Hematopoietic multipotent progenitor cell treated with erythropoietin and hydrocortisone succinate and interleukin-3 and kit ligand, for 4 days (in vitro differentiated cells): ENCODE measurements at places on chromosomes 5 and 9.

- no peak for DNase-seq
Measured at GRCh38 chr5:98714710-98715288, 58.7 kb upstream of the RGMB start.

GRCh38 chr9:38284588-38285051, 107.9 kb upstream of the ALDH1B1 start:
- DNase-seq = no peak

GRCh38 chr9:72911816-72912215, 41.0 kb downstream of the ALDH1A1 start:
- no peak for DNase-seq

DNA sequence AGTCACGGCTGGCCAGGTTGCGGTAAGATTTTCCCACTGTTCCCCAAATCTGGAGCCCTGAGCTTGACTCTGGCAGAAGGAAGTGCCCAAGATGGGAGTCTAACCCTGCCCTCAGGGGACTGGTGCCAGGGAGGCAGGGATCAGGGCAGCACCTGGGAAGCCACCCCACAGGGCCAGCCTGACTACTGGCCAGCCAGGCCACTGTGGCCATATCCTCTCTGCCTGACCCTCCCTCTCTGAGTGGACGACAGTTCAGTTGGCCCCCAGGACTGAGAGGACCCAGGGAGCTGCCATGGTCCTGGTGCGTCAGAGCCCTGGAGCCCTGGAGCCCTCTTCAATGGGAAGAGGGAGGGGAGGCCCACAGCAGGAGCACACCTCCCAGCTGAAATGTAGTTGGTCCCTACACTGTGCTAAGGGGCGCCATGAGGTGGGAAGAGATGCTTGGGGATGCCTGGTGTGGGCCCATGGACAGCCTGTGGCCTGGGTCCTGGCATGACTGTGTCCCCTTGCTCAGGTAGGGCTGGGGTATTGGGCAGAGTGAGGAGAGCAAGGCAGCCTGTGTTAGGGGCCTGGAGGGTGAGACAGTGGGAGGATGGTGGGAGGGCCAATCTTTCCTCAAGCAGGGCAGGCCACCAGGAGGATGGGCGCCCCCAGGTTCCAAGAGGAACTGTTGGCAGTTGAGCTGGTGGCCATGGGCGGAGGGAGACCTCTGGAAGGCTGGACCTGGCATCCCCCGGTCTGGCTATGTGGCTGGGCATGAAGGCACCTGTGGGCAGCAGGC, 81.1 kb downstream of the PHF2 start:
- no peak for DNase-seq

- no peak for DNase-seq
Measured at GRCh38 chr9:126160067-126160853, 166.4 kb upstream of the MVB12B start.

GRCh38 chr5:76050134-76050533, 33.0 kb upstream of the SV2C start:
- no peak for DNase-seq

DNA sequence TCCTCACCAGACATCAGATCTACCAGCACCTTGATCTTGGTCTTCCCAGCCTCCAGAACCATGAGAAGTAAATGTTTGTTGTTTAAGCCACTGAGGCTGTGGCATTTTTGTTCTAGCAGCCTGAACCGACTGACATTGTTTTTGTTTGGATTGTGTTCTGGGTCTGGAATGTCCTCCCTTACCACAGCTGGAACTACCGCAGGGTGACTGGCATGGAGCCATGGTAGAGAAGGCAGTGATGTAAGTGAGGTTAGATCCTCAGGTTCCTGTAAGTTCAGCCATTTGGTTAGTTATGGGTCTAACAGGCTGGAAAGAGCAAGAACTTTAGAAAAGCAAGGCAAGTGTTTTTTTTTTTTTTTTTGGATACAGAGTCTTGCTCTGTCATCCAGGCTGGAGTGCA, 209.3 kb downstream of the DAB2IP start:
- DNase-seq = no peak

DNA sequence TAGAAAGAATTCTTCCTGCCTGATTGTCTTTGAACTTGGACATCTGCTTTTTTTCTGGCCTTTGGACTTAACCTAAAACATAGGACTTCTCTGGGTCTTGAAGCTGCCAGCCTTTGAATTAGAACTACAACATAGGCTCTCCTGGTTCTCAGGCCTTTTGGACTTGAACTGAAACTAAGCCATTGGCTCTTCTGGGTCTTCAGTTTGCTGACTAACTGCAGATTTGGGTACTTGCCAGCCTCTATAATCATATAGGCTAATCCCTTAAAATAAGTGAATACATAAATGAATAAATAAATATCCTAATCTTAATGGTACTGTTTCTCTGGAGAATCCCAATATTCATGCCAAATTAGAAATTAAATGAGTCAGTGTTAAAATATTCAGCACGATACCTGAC, 473.4 kb upstream of the PAPPA start:
- DNase-seq = no peak

DNA sequence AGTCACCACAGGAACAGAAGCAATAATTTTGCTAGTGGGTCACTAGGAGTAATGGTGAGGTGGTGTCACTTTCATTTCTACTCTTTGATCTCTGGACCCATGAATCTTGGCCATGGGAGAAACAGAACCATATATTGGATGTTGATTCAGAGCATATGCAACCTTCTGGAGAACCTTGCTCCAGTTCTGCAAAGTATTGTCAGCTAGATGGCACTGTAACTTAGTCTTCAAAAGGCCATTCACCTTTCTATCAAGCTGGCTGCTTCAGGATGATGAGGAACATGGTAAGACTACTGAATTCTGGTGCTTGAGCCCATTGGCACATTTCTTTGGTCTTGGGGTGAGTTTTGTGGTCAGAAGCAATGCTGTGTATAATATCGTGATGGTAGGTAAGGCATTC, 129.1 kb upstream of the FBN2 start:
- DNase-seq = peak; percentile 8

DNA sequence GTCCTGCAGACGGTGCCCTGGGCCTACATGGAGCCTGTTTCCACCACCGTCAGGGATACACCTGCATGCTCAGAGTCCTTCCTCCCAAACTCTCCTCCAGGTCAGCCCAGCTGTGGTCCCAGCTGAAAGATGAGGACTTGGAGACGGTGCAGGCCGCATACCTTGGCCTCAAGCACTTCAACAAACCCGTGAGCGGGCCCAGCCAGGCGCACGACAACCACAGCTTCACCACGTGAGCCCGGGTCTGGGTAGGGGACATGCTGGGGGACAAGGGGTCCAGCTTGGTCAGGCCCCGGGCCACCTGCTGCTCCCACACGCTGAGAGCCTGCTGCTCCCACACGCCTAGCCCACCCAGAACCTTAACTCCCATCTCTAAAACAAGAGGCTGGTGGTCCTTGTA, 16.6 kb upstream of the CARD19 start:
- DNase-seq = no peak

- no peak for DNase-seq
Measured at GRCh38 chr9:76817489-76817888, 53.3 kb downstream of the PCA3 start.

DNA sequence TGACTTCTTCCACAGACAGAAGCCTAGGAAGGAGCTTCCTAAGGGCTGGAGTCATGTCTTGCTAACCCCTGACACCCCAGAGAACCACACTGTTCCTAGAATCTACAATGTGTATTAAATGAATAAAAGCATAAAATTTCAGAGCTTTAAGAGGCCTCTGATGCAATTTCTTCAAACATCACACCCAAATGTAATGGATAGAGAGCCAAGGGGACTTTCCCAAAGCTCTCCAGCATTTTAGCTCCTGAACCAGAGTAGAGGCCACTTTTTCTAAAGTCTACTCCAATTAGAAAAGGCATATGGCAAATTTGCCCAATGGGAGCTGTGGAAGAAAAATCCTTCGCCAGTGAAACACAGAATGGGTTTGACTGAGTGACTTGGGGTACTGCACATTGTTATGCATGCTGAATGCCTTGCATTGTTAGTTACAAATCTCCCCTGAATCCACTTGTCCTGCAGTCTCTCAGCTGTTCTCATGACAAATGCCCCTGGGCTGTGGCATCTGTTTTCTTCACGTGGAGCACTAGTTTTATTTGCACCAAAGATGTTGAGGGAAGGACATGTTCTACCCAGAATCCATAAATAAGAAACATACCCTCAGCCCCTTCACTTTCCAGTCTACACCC, 334.0 kb downstream of the ASTN2 start:
- DNase-seq = no peak

DNA sequence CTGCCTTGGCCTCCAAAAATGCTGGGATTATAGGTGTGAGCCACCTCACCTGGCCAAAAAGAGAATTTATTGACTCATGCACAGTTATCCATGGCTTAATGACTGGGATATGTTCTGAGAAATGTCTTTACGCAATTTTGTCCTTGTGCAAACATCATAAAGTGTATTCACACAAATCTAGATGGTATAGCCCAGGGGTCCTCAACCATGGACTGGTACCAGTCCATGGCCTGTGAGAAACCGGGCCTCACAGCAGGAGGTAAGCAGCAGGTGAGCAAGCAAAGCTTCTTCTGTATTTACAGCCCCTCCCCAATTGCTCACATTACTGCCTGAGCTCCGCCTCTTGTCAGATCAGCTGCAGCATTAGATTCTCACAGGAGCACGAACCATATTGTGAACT, 12.4 kb upstream of the SIL1 start:
- DNase-seq = no peak

GRCh38 chr5:158303275-158303674, 444.3 kb upstream of the CLINT1 start:
- no peak for DNase-seq

DNA sequence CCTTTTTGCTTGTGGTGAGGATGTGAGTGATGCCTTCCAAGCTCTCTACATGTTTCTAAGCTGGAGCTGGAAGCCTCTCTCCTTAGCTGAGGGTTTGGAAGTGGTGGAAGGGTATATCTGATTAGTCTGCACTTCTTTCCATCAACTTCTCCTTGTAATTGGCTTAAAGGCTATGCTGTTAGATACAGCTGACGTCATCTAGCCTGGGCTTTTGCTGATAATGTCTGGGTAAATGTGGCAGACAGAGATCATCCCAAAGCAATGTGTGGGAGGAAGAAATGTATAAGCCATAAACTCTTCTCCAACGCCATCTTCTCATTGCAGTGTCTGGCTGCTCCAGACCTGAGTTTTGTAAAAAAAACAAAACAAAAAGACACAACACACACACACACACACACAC, 29.3 kb downstream of the ZNF354C start:
- DNase-seq = no peak

DNA sequence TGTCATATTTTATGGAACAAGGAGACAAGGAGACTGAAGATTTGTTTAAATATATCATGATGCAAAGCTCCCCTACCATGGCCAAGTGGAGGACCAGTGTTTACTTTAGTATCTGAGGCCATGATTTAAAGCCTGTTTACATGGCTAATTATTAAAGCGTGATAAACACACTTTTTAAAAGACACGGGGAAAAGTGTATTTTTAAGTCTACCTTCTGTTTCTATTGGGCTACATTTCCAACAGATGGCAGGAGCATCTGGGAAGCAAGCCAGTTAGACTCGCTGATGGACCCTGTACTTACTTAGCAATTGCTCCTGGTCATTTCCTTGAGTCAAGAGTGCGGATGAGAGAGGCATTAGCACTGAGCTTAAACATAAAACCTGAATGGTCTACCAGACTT, 480.3 kb upstream of the SEMA6A start:
- DNase-seq = no peak

GRCh38 chr5:95878417-95879323, 56.1 kb upstream of the GLRX start:
- no peak for DNase-seq

DNA sequence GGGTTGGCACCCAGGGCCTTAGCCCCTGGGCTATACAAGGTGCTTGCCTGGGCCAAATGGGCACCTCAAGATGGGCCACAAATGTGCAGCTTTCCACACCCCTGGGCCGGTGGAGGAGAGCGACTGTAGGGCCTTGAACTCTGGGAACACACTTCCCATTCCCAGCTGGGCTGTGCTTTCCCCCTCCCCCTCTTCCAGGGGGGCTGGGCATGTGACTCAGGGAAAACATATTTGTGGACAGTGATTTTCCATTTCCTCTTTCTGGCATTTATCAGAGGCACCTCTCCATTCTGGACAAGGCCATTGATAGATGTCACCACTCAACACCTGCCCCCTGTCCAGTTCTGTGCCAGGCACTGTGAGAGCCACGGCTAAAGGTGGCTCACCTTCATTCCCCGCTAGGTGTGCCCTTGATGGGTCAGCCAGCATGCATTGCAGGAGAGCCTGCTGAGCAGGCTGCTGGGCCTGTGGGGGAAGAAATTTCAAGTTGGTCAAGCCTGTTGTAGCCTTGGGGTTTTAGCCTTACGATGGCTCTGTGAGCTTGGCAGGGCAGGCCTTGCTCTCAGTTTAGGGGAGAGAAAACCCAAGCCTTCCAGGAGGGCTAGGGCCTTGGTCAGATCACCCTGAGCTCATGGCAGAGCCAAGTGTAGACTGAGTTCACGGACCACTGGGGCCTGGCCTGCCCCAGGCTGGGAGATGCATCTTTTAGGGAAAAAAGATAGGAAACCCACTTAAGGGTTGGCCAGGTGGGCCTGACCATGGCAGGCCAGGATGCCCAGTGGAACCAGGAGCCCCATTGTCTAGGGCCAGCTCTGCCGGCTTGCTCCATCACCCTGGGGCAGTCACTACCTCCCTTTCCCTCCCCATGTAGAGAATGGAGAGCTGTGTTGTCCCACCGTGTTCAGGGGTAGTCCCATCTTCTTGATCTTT, 113.9 kb downstream of the DAB2IP start:
- no peak for DNase-seq

- no peak for DNase-seq
Measured at GRCh38 chr5:172509405-172509781, 55.1 kb upstream of the SH3PXD2B start.

GRCh38 chr9:130268521-130269211, 3.1 kb downstream of the HMCN2 start:
- DNase-seq = no peak

GRCh38 chr5:143679777-143680176, 132.2 kb upstream of the HMHB1 start:
- DNase-seq = no peak

GRCh38 chr9:124477648-124478285, 27.5 kb downstream of the ADGRD2 start:
- peak; percentile 36 for DNase-seq

GRCh38 chr9:125608489-125609224, 98.4 kb downstream of the MAPKAP1 start:
- no peak for DNase-seq

DNA sequence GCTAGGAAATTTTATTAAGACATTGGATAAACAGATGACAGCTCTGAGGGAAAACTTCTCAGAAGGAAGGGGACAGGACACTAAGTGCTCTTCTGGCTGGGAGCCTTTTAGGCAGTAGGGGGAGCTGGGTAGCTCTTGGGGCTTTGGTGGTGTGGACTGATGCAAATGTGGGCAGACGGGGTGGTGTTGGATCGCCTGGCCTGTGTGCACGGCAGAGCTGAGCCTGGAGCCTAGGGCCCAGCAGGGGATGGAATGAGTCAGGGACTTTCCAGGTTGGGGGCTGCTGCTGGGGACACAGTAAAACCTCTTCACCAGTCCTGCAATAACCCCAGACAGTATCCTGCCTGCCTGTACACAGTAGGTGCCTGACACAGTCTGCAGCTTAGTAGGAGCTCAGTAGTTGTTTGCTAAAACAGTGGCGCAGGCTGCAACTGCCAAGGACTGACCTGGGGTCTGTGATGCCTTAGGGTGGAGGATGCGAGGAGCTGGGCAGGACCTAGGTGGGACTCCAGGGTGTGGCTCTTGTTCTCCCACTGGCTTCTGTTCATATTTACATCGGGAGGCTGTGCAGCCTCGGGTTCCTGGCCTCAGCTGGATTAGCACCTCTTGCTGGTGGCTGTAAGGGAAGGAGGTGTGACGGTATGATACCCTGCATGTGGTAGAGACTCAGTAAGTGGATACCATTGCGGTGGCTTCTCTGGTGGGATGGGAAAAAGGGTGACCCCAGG, 83.8 kb downstream of the DAB2IP start:
- DNase-seq = peak; percentile 85

GRCh38 chr5:32088214-32088613, 85.9 kb downstream of the GOLPH3 start:
- DNase-seq = no peak
